ENCODE measurements at places on chromosomes 5 and 9.
A peak's percentile ranks its signal among the peaks of the same experiment; 100 is the strongest.

DNA sequence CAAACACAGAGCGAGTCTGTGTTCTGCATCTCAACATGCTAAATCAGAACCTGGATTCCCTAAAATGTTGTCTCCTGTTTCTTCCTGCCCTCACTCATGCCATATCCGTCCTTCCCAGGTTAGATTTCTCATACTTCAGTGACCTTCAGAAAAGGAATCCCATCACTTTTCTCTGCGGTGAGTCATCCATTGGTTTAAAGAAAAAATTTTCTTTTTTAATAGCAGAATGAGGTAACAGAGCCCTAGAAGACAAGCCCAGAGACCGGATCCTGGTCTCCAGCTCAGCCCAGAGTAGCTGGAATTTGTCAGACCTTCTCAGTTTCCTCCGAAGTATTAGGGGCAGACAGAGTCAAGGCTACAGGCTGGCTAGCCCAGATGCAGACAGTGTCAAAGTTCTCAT is 143.2 kb upstream of the DMRT1 start:
- no peak for DNase-seq

- DNase-seq: no peak
These were observed 124.5 kb downstream of the CAAP1 start for GRCh38 chr9:26768145-26768544.

- no peak for DNase-seq
These were observed 116.1 kb upstream of the ZNF366 start for GRCh38 chr5:72623323-72623722.

- DNase-seq: peak; percentile 43
These were observed 1.9 kb downstream of the VLDLR start for GRCh38 chr9:2623288-2624050.

DNA sequence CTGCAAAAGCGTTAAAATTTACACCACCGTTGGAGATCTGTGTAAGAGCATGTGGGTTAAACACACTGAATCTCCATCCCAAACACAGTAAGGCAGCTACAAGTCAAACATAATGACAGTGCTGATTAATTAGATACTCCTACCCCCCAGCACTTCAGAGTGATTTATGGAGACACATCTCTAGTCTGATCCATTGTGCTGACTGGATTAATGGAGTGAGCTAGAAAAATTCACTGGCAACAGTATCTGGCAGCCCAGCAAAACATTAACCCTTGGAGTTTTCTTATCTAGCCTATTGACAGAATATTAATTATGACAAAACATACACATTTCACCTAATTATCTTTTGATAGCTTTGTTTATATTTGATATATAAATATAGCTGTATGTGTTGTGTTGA is 188.6 kb upstream of the ISL1 start:
- no peak for DNase-seq

DNA sequence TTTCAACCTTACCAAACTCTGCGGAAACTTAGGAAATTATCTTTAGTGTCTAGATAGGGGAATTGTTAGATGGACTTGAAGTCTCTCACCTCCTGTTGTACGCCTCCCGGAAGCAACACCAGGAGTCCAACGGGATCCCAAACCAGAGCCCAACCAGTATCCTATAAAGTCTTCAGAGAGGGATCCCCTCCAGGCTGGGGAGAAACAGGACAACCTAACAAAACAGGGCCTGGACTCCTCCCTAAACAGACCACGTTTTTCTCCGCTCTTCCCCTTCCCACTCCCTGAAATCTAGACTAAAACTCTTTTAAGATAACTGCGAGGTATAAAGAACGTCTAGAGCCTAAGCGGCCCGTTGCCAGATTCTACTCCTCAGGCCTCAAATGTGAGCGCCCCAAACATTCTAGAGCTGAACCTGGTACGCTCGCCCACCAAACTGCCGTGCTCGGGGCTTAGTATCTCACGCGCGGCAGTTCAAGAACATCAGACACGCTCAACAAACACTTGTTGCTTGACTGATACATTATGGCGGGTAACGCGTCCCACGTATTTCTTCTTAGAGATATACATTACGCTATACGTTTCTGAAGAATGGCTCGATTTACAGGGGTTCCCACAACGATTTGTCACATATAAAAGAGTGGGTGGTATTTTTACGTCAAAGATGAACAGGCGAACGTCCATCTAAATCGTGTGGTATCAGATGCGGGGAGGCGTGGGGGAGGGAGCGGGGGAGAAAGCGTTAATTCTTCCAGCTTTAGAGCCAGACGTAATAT is 663 bp upstream of the SMIM27 start:
- peak; percentile 35 for DNase-seq

DNA sequence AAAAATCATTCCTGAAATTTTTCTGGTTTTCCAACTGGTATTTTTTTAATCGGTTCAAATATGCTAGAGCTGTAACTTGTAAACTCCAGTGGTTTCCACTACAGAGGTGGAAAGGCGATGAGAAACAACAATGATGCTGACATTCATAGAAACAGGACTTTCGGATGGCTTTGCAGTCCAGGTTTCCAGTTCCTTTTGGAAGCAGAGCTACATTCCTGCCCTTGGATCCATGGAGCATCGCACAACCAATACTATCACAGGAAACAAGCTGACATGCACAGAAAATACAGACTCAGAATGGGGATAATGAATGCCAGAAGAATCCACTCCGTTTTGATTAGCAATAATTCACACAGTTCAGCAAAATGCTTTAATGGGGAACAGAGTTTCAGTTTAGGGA is 140.0 kb downstream of the EPB41L4A start:
- DNase-seq: no peak

Measured in hypothalamus (tissue), 51 donors.